GM23338 (cell line): ENCODE measurements at places on chromosomes 7 and 10. TPM values are rescaled to one million over a fixed set of nuclear protein-coding genes. Genes with fewer than 3 reads are reported as not detected.

Gene PTPRN2
- total RNA-seq: 3.7 and 4.0 TPM in 2 replicates

DNA sequence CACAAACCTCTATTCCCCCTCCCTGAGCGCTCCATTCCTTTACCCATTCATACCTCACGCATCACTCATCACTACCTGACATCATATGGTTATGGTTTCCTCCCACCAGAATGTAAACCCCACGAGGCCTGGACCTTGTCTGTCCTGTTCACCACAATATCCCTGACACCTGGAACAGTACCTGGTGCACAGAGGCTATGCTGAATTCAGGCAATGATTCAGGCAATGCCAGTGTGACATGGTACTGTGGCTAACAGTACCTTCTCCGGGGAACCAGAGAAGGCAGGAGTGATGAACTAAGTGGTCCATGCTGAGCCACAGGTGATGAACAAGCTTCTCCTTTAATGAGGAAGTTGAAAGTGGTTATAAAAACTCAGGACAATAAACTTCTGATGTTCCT, 202.5 kb upstream of the PLXNA4 start:
- no peak for DNase-seq

DNA sequence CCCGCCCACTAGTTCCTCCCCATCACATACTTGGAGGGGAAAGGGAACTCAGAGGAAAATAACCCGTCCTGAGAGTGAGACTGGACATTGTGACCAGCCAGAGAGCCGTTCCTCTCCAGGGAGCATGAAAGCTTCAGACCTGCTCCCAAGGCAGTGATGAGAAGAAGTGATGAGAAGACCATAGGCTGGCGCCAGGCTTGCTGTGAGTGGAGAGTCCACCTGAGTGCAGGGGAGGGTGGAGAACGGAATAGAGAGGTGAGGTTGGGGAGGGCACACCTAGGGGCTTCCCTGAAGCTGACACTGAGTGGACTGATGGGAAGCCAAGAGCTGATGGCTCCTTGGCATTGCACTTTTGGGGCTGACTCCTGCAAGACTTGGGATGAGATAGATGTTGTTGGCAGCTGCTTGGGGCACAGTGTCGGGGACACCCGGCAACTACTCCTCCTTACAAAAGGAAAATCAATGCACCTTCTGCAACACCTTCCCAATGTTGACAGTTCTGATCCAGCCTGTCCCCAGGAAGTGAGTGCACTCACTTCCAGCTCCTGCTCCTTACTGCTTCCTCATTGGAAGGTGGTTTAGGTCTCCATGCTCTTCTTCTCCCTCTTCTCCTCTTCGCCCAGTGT, 79.4 kb downstream of the EMX2 start:
- no peak for DNase-seq

Gene ERVW-1
- total RNA-seq: 0.07 TPM in 1 of 2 replicates, not detected in the other

- no peak for DNase-seq
Observed at GRCh38 chr7:87375662-87376435, 30.4 kb downstream of the CROT start.

Gene SYT15B
- total RNA-seq: 0.08 and 0.24 TPM in 2 replicates

Gene CDNF
- 1.1 and 2.2 TPM in 2 replicates for total RNA-seq

GRCh38 chr7:10192074-10192473, 781.6 kb upstream of the PHF14 start:
- no peak for DNase-seq

Gene GNG11
- total RNA-seq: 0.89 and 1.6 TPM in 2 replicates
